ENCODE measurements at places on chromosomes 1 and 21.
A peak's percentile ranks its signal among the peaks of the same experiment; 100 is the strongest.

DNA sequence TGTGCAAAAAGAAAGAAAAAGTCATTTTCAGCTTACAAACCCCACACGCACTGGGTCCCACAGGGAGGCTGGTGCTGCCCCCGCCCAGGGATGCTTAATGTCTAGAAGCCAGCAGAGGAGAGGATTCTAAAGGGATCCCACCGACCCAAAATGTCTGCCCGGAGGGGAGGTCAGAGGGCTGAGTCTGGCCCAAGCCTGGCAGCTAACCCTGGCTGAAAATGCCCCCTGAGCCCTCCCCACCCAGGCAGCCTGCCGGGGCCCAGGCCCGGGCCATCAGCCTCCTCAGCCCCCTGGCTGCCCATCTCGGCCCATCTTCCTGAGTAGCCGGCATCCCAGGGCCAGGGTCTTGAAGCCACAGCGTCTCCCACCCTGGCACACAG is 33.5 kb downstream of the ACOT7 start:
- peak; percentile 43 for DNase-seq

GRCh38 chr1:6208723-6209660 is 3.1 kb downstream of the RNF207 start:
- DNase-seq = peak; percentile 79

GRCh38 chr1:151293093-151293492 is 11.0 kb downstream of the ZNF687 start:
- no peak for DNase-seq

- DNase-seq = no peak
These were observed 5.8 kb downstream of the COQ8A start for GRCh38 chr1:226945858-226946245.

DNA sequence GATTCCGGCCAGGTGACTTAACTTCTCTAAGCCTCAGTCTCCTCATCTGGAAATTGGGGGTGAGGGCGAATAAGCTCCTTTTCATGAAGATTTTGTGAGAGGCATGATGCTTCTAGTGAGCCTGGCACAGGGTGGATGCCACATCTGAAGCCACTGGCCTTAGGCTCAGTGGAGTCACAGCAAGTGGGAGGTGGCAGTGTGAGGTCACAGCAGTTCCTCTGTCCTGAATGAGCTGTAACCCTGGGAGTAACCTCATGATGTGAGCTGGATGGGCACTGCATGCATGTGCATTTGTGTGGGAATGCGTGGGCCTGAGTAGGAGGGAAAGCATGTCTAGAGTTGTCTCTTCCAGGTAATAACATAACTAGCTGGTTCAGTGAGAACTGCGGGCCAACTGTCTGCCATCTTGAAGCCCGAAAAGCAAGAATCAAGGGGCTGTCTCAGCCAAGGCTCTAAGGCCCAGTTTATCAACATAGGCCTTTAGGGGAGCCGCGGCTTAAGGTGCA is 27.0 kb upstream of the HTR1D start:
- no peak for DNase-seq

GRCh38 chr1:86423873-86424272 is at the start of gene CLCA2:
TSS of gene CLCA2 (plus strand) at chr1:86424171. CDS start at chr1:86424248, 77 bp downstream.
- no peak for DNase-seq

GRCh38 chr1:156172696-156173470 is 19.5 kb downstream of the SEMA4A start:
- DNase-seq = no peak

DNA sequence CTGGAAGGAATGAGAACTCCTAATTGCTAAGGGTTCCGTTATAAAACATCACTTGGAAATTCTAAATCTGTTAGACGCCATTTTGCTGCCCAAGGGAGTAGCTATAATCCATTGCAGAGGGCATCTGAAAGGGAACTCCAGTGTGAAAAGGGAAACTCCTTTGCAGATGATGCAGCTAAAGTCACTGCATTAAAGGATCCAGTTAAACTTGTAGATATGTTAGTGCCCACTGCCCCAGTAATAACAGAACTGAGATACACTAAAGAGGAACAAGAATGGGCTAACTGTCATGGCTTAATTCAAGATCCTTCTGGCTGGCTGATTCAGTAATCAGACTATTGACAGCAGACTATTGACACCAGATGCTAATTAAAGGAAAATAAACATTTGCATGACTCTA is 81.8 kb upstream of the KIAA0040 start:
- no peak for DNase-seq

- DNase-seq = no peak
These were observed 59.5 kb upstream of the LAPTM5 start for GRCh38 chr1:30817077-30817438.

GRCh38 chr1:107496002-107496401 is 355.2 kb downstream of the NTNG1 start:
- DNase-seq = no peak

DNA sequence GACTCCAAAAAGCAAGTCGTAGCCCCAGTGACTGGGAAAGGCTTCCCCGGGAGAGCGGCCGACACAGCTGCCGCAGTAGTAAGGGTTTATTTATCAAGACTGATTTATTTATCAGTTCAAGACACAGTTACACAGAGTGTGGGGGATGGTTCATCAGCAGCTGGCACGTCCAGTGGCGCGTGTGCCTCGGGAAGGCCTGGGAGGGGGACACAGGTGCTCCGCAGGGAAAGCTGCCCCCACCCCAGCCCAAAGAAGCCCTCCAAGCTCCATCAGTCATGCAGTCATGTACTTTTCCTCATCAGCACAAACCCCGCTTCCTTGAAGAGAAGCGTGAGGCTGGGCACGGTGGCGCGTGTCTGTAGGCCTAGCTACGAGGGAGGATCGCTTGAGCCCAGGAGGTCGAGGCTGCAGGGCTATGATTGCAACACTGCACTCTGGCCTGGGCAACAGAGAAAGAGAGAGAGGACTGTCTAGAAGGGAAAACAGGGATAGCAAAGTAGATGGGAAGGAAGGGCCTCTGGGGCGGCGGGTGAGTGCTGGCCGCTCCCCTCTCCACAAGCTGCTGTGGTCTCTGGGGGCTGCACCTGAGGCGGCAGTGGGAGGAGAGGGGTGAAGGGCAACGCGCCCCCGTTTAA is 53.2 kb downstream of the PRKCZ start:
- no peak for DNase-seq

DNA sequence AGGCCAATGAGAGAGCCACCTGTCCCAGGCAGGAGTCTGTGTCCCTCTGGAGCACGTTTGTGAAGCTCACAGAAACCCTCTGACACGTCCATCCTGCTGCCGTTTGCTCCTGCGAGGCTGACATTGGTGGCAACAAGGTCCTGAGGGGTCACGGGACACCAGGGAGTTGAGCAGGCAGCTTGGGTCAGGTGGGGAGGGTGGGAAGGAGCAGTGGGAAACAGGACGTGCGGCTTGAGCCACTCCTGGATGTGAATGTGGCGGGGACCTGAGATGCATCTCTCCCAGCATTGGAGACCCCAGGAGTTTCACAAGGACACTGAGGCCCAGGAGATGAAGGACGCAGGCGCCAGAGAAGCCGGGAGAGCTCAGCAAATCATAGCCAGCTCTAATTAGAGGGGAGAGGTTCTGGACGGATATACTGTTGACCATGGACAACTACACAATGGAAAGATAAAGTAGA is 149.0 kb downstream of the PEX14 start:
- DNase-seq = no peak

DNA sequence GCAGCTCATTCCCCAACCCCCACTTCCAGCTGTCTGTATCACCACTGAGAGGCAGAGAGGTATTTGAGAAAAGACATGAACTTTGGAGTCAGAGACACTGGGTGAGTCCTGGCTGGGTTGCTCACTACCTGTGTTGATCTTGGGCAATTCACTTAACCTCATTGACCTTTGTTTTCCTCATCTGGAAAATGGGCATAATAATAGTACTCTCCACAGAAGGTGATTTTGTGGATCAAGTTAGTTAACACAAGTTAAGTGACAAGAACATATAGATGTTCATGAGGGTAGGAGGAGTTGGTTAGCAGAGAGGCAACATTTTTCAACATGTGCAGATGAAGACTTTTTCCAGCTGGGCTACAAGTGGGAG is 17.1 kb upstream of the ETV3L start:
- DNase-seq = no peak

DNA sequence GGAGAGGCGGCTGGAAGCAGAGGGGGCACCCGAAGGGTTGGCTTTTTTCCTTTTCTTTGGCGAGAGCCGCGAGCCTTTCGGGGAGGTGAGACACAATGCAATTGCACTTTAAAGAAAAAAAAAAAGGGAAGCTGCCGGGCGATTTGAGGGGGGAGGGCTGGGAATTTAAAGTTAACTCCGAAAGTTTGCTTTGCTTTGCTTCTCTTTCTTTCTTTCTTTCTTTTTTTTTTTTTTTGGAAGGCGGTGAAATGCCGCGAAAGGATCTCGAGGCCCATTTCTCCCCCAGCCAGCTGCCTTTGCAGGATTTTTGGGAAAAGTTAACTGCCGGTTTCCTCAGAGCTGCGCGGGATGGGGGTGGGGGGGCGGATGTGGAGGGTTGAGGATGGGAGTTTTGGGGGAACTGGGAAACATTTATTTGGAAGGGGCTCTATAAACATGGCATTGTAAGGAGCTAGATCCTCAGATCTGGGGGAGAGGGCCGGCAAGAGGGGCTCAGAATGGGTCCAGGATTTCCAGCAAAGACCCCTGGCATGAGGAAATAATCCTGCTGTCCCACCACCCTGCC is 997 bp downstream of the ZNF362 start:
- no peak for DNase-seq

All from ecto neural progenitor cell (in vitro differentiated cells).